ENCODE measurements at places on chromosomes 7 and 10. TPM values are rescaled to one million over a fixed set of nuclear protein-coding genes. Genes with fewer than 3 reads are reported as not detected.

- no peak for DNase-seq
These were observed 16.4 kb upstream of the BHLHA15 start for GRCh38 chr7:98194672-98195457.

DNA sequence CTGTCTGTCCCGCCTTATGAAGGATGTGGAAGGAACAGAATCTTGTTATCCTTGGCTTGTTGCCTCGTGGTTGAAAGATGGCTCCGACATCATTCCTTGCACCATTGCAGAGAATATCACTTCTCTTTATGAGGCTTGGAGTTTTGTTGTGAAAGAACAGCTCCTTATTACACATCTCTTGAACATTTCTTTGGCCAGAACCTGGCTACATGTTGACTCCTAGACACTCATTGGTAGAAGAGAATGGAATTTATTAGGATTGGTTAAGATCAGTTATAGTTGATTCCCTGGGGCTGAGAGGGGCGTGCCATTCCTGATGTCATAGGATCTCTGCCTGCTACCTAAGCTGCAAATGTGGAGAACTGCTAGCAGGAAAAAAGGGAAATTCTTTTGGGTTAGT, 180.5 kb upstream of the CTBP2 start:
- DNase-seq: no peak

DNA sequence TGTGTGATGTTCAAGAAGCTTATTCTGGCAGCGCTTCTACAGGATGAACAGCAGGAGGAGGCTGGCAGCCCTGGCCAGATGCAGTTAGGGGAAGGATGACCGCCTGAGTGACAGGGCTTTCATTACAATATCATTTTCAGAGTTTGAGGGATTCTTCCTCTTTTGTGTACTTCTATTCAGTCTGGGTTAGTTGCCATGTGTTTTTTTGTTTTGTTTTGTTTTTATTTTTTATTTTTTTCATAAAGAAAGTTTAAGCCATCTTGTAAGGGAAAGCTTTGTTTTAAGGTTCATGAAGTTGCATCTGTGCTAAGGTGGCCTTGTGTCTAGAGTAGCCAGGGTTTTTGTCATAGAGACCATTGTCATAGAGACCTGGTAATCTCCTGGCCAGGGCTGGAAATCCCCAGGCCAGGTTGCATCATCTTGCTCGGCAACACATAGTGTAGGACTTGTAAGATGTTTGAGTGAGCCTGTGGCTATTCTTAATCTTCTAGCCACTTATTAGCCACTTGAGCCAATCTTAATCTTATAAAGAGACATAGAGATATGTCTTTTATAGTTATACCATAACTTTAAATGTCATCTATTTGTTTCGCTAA, 230.5 kb upstream of the TMEM229A start:
- DNase-seq: no peak

- no peak for DNase-seq
These were observed 24.5 kb downstream of the RAPGEF5 start for GRCh38 chr7:22332461-22332870.

Gene STEAP4
- 39.6 TPM for total RNA-seq

Gene TUBB8
- not detected for total RNA-seq

Gene TCF7L2
- 9.8 TPM for total RNA-seq

Gene GRM3
- total RNA-seq: not detected
